ENCODE measurements at places on chromosomes 7 and 10.

- peak; percentile 60 for DNase-seq
Measured at GRCh38 chr10:28768227-28768626, 90.9 kb downstream of the BAMBI start.

DNA sequence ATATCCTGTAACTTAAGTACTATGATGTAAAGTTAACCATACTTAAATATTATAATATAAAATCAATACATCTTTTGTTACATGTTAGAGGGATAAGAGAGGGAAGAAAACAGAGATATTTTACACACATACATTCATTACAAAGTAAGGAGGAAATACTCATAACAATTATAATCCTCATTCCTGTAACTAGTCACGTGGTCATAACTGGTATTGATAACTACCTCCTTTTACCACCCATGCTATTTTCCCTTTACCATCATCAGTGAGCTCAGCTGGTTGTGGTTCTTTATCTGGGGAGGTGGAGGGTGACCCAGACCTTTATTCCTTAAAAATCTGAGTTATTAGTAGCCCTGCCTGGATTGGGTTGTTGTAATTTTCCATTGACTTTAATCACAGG is 8.3 kb downstream of the GIMAP8 start:
- no peak for DNase-seq

DNA sequence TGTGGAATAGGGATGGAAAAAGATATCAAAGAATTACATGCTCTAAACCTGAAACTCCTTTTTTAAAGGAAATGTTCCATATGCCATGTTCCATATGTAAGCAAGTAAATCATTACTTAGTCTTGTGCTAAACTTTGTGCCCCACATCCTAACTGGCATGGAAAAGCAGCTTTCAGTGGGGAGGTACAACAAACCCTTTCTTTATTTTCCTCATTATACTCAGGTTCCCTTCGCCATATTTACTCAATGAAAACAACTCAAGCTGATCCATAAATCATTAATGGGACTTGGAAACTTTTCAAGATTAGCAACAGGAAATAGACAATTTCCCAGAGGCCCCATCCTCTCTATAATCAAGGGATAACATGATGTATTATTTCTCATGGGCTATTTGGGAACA is 56.0 kb downstream of the GSAP start:
- DNase-seq = no peak

DNA sequence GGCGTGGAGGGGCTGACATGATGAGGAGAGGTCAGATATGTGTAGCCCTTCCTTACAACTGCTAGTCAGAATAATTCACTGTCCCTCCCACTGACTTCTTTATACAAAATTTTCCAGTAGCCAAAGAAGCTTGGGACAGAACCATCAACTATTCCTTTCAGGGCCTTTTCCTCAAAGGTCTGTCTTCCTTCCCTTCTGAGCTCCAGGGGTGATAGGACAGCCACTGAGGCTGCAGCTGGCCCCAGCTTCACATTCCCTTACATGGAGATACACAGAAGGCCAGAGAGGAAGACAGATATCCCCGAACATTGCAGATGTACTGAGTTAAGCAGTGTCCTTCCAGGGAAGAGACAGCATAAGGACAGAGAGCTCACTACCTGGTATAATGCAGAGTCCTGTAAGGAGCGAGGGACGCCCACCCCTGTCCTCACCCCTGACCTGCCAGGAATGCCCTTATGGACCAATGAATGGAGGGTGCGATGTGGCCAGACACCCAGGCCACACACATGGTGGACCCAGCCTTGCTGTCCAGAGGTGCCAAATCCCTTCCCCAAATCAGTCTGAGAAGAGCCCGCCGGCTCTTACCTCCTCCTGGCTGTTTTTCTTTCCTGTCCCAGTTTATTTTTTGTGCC is 754.7 kb downstream of the GRID1 start:
- no peak for DNase-seq

DNA sequence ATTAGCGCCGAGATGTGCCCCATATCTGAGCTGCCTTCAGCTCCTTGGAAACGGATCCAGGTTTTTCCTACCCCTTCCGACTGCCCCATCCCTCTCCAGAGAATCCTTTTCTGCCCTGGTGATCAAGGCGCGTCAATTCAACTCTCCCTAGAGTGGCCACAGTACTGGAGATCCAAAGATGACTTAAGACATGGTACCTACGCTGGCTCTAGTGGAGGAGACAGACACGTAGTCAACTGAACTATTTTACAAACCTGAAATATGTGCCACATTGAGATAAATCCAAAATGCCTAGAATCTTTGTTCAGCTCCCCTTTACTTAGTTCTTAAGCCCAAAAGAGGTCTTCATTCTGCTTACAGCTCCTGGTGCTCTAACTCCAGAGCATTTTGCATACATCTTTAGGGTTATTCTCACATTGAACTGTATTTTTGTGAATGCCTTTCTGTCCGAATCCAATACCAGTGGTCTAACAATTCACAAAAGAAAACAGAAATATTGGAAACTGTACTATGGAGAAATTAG is 444 bp upstream of the TNPO3 start:
- DNase-seq = no peak

DNA sequence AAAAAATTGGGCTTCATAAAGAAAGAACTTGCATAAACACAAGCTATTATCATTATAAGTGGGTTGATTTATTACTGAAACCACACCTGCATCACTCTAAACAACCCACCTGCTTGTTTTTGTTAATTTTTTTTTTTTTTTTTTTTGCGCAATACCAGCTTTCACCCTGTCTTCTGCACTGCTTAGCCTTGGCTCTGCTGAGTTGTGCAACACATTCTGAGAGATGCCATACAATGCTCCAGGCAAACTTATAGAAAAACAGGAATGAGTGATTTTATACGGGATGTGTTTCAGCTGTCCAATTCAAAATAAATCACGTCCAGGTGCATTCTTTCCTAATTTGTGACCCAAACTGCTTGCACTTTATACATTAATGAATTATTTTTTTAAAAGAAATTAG is 923.6 kb downstream of the GATA3 start:
- DNase-seq = no peak

GRCh38 chr10:1117651-1118050 is 61.5 kb downstream of the WDR37 start:
- DNase-seq = no peak

DNA sequence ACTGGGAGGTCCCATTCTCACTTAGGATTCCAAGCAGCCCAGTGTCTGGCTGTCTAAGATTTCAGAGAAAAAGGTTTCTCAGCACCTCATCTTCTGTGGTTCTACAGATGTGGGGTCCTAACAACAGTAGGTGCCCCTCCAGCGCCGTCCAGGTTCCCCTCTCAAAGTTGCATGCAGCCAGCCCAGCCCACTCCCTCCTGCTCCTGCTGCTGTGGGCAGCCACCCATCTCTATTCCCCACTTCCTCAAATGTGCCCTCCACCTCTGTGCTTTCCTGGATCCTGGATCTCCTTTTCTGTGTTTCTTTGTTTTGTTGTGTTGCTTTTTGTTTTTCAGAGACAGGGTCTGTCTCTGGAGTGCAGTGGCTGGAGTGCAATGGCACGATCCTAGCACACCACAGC is 13.3 kb upstream of the SLC18A3 start:
- no peak for DNase-seq

DNA sequence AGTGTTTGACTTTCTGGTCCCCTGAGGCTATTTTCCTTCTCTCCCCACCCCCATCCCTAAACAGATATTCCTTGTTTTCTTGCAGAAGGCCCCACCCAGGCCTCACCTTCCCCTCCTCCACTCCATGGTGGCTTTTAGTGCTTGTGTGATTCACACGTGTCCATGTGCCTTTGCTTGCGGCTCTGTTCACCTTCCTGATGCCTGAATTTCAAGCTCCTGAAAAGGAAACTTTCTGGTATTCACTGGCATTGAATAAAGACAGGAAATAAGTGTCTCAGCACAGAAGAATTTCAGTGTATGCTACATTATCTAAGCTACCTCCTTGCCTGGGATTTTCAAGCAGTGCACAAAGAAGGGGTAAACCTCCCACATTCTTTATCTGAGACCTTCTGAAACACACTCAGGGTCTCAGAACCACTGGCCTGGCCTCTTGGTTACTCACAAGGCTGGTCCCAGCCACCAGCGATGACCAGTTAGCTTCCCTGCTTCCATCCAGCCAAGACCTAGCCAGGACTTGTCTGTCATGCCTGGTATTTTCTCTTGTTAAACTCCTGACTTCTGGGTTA is 17.2 kb upstream of the UBE2H start:
- DNase-seq = no peak

DNA sequence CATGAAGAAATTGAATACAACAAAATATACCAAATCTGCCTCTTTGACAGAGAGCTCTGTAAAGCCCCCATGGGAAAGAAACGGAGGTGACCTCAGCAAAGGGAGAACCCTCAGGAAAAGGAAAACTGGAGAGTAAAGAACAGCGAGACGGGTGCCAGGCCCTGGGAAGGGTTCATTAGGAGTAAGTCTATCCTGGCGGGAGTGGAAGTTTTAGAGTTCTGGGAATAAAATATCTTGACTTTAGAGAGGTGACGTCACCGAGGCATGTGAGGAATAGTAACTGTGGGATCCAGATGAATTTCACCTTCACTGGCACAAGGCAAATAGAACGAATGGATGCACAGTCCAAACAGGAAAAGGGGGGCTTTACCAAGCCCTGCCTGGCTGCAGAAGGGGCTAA is 362.8 kb upstream of the IGFBP3 start:
- DNase-seq = no peak

DNA sequence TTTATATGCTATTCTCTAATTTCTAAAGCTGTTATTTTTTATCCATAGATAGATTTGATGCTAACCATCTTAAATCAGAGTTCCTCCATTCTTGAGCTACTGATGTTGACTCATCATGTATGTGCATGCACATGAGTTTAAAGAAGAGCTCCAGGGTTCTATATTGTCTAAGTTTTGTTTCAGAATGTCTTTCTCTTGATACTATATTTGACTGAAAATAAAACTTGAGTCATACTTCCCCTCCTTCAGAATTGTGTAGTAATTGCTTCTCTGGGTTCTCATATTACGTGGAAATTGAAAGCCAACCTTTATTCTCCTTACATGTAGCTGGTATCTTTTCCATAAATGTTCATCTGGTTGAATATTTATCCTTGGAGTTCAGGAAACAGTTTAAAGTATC is 89.4 kb downstream of the LRRTM3 start:
- no peak for DNase-seq

GRCh38 chr7:112876877-112877276 is 86.7 kb upstream of the TMEM168 start:
- no peak for DNase-seq

- DNase-seq = no peak
Measured at GRCh38 chr10:123150986-123151736, 3.0 kb upstream of the BUB3 start.

DNA sequence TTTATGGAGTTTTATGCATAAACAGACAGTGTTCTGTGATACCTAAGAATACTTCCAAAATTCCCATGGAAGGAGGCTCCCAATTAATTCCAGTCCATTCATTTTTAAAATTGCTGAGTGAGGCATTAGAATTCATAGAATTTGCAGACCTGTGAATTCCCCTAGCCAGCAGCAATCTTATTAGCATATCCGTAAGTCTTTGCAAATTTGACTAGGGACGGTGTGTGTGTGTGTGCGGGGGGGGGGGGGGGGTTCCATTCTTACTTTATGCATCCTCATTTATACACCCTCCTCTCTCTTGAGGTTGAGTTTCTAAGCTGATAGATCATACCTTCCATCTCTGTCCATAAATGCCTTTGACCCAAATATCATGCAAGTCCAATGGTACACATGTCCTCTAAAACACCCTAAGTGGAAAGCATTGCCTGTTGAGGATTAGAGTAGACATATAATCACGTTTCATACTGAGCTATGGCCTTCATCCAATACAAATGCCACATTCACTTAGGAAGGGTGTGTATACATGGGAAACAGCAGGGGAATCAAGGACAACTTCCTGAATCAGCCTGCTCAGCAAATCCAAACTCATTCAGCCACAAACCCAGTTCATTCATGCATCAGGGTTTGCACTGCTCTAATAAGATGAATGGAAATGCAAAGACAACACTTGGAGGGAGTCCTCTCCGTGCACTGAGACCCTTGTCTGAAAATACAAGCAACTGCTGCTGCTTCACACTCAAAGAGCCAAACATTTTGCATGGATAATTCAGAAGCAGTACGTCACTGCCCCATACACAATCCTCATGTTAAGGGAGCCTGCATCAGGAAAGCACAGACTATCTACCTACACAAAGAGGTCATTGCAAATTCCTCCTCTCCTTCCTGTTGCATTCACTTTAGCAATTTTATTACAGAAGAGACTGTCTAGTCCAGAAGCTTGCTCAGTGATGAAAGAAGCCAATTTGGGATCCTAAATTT is 350.8 kb downstream of the KCNMA1 start:
- DNase-seq = no peak

DNA sequence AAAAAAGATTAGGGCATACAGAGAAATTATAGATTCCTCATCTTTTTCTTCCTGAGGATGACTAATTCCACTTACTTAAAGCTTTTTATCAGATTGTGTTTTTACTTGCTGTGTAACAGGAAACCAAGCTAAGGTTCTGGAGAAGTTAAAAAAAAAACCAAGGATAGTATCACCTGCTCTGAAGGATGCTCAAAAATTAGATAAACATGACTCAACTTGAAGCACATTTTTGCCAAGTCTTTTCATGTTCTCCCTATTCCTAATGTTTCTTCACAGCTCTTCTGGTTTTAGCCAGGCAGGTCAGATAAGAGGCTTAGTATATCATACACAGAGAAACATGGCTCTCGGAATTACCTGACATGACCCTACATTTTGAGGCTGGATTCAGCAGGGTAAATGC is 90.3 kb downstream of the CPEB3 start:
- no peak for DNase-seq

- no peak for DNase-seq
Measured at GRCh38 chr7:87414794-87415188, 60.7 kb downstream of the ABCB4 start.

GRCh38 chr7:128938544-128939074 is 882 bp downstream of the IRF5 start:
- peak; percentile 20 for DNase-seq

- DNase-seq = no peak
Measured at GRCh38 chr7:20594023-20594422, 21.4 kb upstream of the ABCB5 start.

GRCh38 chr10:125035588-125036295 is 93.8 kb downstream of the ZRANB1 start:
- DNase-seq = no peak

GRCh38 chr10:93379731-93380575 is 102.2 kb downstream of the MYOF start:
- DNase-seq = no peak
